ENCODE measurements at places on chromosomes 4 and X.

DNA sequence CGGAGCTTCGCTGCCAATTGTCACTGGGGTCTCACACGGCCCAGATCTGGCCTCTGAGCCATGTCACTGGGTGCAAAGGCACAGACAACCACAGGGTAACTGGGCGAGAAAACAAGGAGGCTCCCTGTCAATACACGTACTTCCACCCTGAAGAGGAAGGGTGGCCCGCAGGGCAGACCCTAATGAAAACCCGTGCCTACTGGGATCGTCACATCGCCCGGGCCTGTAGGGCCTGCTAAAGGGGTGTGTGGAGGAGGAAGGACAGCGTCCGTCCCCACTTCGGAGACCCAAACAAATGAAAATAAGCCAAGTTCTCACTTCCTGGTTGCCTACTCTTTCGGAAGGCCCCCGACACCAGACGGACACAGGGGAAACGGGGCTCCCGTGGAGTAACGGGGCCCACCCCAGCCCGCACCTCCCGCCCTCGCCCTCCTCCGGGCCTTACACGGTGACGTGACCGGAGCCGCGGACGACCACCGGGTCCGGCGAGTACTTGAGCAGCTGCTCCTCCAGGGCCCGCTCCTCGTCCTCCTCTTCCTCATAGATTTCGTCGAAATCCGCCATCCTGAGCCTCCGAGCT is 578 bp downstream of the CHIC2 start:
- peak; percentile 28 for DNase-seq

- no peak for DNase-seq
Measured at GRCh38 chr4:139799615-139800014, 134.0 kb downstream of the MGST2 start.

GRCh38 chr4:97104666-97105065 is 1038.6 kb downstream of the STPG2 start:
- no peak for DNase-seq

DNA sequence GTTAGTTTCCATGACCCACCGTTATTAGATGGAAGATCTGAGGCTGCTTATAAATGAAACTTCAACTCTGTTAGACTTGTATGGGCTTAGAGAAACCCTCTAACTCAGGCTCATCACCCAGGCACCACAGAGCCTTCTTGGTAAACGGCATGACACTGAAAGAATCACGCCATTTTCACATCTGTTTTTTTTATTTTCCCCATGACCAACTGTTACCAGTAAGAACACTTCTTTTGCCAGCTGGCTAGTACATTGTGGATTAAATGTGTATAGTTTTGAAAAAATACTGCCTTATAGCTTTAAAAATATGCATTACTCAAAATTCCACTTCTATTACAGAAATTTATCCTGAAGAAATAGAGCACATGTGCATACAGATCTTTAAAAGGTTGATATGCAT is 48.0 kb upstream of the APELA start:
- DNase-seq = no peak

- no peak for DNase-seq
Measured at GRCh38 chr4:105108971-105109370, 37.7 kb upstream of the TET2 start.

GRCh38 chrX:133980832-133981588 is 4.4 kb downstream of the GPC3 start:
- DNase-seq = no peak

- no peak for DNase-seq
Measured at GRCh38 chr4:56626963-56627362, 54.1 kb downstream of the HOPX start.

DNA sequence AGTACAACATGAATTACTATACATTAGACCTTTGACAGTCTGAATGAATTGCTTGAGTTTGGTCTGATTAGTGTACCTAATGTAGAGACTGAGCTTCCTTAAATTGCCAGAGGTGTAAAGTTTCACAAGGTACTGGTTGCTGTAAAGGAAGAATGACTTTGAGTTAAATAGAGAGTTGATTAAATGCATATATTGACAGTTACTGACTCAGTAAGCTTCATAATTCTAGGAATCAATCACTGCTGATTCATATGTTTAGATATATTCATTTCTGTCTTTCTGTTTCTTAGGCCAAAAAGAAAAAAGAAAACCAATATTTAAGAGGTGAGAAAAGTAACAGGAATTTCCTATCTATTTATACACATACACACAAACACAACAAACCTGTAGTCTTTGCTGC is 16.2 kb upstream of the ART3 start:
- no peak for DNase-seq

DNA sequence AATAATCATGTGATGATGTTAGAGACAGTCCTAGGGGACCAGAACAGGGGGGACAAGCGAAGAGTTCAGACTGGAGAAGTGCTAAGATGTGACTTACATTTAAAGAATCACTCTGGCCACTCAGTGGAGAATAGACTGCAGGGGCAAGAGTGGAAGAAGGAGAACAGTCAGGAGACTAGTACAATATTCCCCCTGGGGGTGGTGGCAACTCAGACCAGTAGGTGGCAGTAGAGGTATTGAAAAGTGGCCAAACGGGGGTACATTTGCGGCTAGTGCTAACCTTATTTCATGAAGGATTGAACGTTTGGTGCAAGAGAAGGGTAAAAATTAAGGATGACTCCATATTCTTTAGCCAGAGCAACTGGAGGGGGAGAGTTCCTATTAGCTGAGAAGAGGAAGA is 2.7 kb upstream of the BMX start:
- DNase-seq = peak; percentile 1

GRCh38 chr4:188409851-188410250 is 270.6 kb downstream of the TRIML1 start:
- no peak for DNase-seq

DNA sequence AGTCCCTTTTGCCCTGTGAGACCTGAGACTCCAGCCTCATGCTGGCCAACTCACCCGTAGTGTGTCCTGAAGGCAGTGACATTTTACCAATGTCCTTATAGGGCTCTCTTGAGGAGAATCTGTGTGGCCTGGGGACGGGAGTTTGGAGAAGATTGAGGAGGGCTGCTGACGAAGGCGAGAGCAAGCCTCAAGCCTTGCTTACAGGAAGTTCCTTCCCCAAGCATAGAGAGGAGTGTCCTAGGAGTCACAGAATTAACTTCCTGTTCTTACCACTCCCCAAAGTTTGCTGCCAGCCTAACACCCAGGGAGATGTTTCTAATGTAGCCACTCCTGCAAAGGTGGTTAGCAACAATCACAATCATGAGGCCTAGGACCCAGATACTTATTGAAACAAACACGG is at the start of gene NXF3:
TSS of gene NXF3 (minus strand) at position 202 of the 400 bp plus-strand sequence. CDS start at position 82, 120 bp downstream.
- DNase-seq = no peak

DNA sequence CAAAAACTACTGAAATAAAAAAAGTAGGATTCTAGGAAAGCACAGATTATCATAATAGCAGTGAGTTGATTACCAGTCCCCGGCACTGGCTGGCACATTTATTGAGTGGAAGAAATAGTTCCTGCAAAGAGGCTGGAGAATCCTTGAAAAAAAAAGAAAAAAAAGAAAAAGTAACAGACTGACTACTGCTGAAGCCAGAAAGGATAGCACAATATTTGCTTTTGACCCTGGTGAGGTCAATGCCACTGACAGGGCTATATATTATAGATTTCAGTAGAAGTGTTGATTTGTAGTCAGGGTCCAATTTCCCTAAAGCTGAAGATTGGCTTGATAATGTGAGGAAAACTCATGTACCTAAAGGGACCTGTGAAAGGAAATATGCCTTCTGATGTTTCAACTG is 64.7 kb downstream of the NDNF start:
- no peak for DNase-seq

- DNase-seq = no peak
Measured at GRCh38 chr4:102781570-102781969, 20.8 kb upstream of the MANBA start.

GRCh38 chr4:2694691-2695090 is 61.4 kb downstream of the TNIP2 start:
- no peak for DNase-seq

DNA sequence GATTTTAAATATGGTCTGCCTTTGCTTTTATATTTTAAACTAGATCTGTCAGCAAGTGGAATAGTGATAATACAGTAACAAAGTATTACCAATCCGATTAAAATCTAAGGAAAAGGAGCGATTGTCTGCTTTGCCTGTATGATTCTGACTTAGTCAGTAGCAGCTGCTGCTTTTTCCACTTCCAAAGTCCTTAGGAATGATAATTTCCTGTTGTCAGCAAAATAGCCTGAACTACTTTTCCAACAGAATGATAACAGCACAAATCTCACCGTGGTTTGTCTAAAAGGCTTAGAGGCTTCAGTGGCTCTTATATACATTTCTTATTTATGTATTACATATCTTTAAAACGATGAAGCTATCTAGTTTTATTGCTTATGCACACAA is 290.0 kb downstream of the ANK2 start:
- DNase-seq = no peak

- DNase-seq = no peak
Measured at GRCh38 chrX:39409246-39409917, 608.1 kb downstream of the MID1IP1 start.

DNA sequence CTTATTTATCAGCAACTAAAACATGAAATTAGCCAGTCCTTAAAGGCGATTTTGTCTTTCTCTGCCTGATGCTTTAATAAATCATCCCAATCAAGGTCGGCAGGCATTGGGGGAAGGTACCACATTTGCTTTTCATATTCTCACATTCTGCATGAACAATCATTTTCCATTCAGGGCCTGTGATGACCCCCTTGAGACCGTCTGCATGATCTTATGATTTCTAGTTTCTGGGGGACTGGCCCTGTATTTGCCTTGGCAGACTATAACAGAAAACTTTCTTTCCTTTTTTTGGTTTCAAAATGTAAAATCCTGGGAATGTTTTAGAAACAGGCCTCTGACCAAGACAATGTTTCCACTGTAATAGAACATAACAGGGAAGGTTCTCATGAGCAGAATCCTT is 296.8 kb downstream of the IDS start:
- DNase-seq = no peak

DNA sequence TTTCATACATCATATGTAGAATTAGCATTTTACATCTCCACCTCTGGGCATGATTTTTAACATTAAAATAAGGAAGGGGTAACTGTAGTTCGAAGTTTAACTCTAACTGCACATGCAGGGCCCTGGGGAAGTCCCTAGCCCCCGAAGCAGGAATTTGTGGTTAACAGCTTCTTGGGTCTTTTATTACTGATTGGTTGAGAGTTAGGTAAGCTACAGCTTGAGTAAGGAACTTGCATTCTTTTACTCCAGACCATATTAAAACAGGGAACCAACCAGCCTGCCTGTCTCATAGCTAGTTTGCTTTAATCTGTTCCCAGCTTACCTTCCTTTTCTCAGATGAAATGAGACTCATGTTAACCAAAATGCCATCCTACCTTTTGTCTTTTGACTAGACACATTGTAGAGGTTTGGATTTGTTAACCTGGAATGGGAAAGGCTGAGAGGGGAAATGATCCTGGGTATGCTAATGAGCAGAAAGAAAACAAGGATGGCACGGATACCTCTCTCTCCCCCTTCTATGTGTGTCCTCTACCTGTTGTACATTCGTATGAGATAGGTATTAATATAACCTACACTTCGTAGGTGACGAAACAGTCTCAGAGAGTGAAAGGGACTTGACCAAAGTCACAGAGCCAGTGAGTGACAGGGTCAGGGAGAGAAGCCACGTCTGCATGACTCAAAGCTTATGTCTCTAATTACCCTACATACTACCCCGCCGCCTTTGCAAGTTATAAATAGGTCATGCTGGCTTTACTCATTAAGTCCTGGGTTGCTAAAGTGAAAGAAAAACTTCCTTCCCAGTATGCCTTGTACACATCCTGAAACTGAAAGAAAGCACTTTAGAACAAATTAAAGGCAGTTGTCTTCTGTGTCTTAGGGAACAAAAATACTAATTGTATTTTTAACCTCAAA is 119.5 kb upstream of the AFF2 start:
- no peak for DNase-seq

All from substantia nigra (tissue), 51 donors.